ENCODE measurements at places on chromosomes 7 and 10. TPM values are rescaled to one million over a fixed set of nuclear protein-coding genes. Genes with fewer than 3 reads are reported as not detected.
A peak's percentile ranks its signal among the peaks of the same experiment; 100 is the strongest.

Gene GIMAP7
- total RNA-seq, result not detected

GRCh38 chr7:16711730-16712129, 41.8 kb upstream of the TSPAN13 start:
- peaks cover 6% of the 10 kb centered on the region for H3K36me3 ChIP-seq
- H3K4me1 ChIP-seq, result peaks cover 12% of the 10 kb centered on the region
- no peak for DNase-seq
- no peaks in the 10 kb centered on the region for H3K27me3 ChIP-seq

DNA sequence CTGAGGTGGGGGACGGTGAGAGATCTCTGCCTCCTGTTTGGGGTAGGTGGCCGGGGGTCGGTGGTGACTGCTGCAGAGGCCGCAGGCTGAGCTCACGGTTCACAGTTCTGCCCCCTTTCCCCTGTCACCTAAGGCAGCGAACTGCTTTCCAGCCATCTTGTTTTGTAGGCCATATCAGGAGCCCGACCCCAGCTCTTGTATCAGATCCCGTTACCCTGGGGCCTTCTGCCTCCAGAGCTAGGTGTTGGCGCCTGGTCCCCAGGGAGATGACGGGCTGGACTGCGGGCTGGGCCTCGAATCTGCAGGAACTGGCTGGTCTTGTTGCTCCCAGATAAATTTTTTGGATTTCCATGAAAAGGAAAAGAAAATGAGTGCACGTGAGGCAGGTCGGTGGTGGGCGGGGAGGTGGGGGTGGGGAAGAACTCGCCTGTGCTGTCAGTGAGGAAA, 183.0 kb downstream of the DNAJB6 start:
- no peaks in the 10 kb centered on the region for H3K4me1 ChIP-seq
- no peak overlapping the region for H3K27ac ChIP-seq
- H3K36me3 ChIP-seq, result no peaks in the 10 kb centered on the region
- peaks cover 16% of the 10 kb centered on the region for H3K27me3 ChIP-seq
- peak; percentile 59 for DNase-seq
- H3K4me3 ChIP-seq, result no peak overlapping the region

GRCh38 chr7:45686441-45687184, 112.4 kb downstream of the ADCY1 start:
- H3K27ac ChIP-seq, result no peak overlapping the region
- peaks cover 8% of the 10 kb centered on the region for H3K4me1 ChIP-seq
- no peaks in the 10 kb centered on the region for H3K36me3 ChIP-seq
- H3K4me3 ChIP-seq, result no peak overlapping the region

GRCh38 chr10:70589762-70590654, 12.5 kb downstream of the PRF1 start:
- DNase-seq, result no peak
- peaks cover 23% of the 10 kb centered on the region for H3K27me3 ChIP-seq
- no peak overlapping the region for H3K27ac ChIP-seq
- peaks cover 13% of the 10 kb centered on the region for H3K4me1 ChIP-seq
- no peaks in the 10 kb centered on the region for H3K36me3 ChIP-seq
- no peak overlapping the region for H3K4me3 ChIP-seq

DNA sequence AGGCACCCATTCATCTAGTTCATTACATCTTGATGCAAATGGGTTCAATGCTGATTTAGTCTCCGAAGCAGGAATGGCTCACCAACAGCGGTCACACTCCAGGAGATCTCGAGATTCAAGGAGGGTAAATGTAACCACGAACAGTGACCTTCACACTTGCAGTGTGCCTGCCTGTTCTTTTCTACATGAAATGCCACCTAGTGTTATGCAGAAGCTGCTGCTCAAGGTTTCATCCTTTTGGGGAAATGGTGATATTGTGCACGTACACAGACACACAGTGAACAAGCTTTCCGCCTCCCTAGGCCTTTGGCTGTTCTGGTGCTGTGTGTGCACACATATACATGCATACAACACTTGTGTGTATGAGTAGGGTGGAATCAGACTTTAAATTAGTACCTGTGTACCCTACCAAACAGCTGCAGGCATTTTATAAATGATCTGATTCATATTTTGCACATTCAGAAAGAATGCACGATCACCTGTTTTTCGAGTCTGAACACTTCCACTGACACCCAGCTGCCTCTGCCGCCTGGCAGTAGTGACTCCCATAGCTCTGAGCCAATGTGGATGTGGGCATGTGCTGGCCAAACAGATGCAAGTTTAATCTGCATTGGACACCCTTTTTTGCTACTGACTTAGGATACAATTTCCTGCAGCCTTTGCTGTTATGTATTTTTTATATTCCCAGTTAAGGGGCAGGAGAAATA, 100.5 kb downstream of the TACC2 start:
- H3K27ac ChIP-seq, result no peak overlapping the region
- no peak for DNase-seq
- no peaks in the 10 kb centered on the region for H3K36me3 ChIP-seq
